ENCODE measurements at places on chromosomes 1 and 21. TPM values are rescaled to one million over a fixed set of nuclear protein-coding genes. Genes with fewer than 3 reads are reported as not detected.

NPR1 gene
- total RNA-seq: 0.05 TPM

ARHGEF11 gene
- 31.0 TPM for total RNA-seq

MMEL1 gene
- total RNA-seq: not detected

PRDM16 gene
- 1.5 TPM for total RNA-seq

Data from smooth muscle cell of the umbilical artery (primary cell).